H54 (cell line): ENCODE measurements at places on chromosomes 16 and 17.
A peak's percentile ranks its signal among the peaks of the same experiment; 100 is the strongest.

DNA sequence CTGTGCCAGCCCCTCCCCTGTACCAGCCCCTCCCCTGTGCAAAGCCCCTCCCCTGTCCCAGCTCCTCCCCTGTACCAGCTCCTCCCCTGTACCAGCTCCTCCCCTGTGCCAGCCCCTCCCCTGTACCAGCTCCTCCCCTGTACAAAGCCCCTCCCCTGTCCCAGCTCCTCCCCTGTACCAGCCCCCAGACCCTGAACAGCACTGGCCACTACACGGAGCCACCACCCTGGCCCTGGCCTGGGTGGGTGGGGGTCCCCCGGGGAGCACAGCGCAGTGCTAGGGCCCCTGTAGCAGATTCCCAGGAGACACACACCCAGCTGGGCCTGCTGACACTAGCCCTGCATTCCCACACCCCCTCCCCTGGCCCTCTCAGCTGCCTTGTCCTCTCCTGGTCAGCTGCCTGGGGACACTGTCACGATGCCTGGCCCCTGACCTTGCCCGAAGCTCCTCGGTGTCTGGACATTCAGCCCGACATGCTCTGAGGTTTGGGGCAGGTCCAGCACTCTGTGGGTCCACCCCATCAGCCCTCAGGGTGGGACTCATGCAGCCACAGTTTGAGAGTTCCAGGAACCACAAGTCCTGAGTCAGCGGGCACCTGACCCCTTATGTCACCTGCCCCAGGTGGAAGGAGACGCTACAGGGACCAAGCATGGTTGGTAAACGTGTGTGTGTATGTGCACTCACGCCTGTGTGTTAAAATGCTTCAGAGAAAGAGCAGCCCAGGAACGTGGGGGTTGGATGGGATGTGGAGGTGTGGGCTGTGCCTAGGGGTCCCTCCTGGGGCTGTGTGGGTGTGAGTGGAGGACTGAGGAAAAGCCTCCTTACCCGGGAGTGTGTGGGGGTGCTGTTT lies 114.2 kb downstream of the METRNL start:
- DNase-seq: no peak

DNA sequence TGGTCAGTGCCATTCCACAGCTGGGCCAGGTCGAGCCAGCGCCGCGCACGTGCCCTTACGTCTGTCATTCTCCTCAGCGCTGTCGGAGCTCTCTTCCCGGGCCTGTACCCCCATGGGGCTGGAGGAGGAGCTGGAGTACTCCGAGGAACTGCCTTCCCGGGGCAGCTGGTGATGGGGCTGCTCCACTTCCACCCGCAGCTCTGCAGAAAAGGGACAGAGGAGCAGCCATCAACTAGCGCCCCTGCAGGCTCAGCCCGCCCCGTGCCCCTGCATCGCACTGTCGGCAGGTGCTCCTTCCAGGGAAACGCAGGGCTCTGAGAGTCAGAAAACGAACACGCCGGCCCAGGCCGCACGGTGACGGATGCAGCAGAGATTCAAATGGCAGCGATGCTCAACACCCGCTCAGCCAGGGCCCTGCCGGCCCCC lies 20.9 kb downstream of the MAP1LC3B start:
- DNase-seq: no peak

DNA sequence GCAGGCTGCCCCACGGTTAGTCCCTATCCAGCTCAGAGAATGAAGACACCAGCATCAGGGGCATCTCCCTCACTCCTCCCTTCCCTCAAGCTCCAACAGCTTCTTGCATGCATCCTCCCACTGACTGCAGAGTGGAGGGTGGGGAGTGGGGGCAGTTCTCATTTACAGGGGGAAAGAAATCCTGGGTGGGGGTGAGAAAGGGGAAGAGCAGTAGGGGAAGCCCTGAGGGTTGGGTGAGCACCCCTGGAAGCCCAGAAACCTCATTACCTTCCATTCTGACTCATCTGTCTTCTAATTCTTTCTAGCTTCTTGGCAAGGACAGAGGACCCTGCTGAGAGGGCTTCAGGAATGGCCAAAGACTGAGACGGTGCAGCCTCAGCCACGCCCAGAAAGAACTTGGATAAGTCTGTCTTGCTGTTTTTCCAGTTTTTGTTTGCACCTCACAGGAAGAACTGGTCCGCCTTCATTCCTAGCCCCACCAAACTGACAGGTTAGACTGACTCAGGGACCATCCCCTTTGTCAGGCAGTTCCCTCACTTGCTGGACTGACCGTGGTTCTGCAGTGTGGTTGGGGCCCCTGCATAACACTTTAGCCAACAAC lies 52.5 kb upstream of the WSB1 start:
- DNase-seq: peak; percentile 30

DNA sequence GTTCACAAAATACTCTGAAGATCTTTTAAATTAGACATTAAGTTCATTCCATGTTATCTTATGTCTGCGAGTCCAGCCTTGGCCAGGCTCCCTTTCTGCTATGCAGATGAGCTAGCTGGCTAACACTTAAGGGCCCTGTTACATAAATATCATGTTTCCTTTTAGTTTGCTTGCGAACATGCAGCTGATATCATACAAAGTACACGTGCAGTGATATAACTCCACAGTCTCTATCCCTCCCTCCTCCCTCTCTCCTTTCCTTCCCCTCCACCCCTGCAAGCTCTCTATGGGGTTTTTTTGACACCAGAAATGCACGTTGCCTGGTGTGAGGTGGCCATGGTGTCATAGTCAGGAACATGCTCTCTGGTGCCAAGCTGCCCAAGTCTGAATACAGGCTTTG lies 46.1 kb downstream of the ARHGAP17 start:
- no peak for DNase-seq

- no peak for DNase-seq
These were observed 2.0 kb upstream of the TMEM238L start for GRCh38 chr17:10805911-10806310.

DNA sequence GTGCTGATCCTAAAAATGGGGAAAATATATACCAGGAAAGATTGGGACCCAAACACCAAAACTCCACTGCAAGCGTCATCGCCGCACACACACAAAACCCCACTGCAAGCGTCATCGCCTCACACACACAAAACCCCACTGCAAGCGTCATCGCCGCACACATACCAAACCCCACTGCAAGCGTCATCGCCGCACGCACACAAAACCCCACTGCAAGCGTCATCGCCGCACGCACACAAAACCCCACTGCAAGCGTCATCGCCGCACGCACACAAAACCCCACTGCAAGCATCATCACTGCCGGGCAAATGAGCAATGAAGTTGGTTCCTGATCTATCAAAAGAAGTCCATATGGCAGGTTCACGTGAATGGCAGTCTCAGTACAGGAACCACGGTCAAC lies 144.4 kb downstream of the SLC39A11 start:
- DNase-seq: no peak

- DNase-seq: no peak
These were observed 16.2 kb upstream of the BAHCC1 start for GRCh38 chr17:81378941-81379511.

DNA sequence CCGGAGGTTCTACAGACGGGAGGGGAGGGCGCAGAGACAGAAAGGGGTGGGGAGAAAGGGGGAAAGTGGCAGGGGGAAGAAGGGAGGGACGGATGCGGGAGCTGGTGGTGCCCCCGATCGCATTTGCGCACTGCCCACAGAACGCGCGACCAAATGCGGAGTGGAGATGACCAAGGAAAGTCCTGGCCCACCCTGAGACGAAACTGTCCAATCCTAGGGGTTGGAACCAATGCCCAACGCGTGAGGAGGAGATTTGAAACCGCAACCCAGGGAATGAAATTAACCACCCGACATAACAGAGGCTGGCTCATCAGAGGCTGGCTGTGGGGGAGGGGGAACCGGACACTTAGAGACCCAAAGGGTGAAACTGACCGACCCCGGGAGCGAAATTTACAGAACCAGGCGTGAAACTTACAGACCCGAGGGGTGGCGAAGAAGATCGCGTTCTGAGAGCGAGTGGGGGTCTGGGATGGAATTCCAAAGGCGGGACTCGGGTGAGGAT lies 1.4 kb downstream of the HES7 start:
- DNase-seq: no peak

GRCh38 chr17:10681866-10682446 lies 15.4 kb downstream of the SCO1 start:
- no peak for DNase-seq

- DNase-seq: no peak
These were observed 1.9 kb upstream of the GAA start for GRCh38 chr17:80099291-80100034.

GRCh38 chr17:81959362-81960129 lies 1.4 kb downstream of the NOTUM start:
- peak; percentile 66 for DNase-seq

DNA sequence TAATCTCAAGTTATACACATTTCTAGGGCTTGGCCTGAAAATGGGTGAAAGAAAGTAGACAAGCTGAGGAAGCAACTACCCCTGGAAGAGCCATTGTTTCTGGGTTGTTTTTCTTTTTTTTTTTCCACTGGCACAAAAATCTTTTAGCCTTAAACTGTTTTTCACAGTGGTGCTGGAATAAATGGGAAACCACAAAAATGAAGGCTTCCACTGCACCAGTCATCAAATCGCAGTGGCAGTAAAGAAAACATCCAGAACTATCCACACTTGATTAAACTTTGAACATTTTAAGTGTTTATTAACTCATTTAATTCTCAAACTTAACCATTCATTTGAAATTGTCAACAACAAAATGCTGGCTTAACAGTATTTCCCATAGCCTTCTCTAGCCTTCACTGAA lies 14.3 kb downstream of the CMTM4 start:
- no peak for DNase-seq

- DNase-seq: no peak
These were observed 22.4 kb downstream of the KDM8 start for GRCh38 chr16:27225536-27226360.

GRCh38 chr16:65178151-65178550 lies 56.3 kb upstream of the CDH11 start:
- DNase-seq: no peak

DNA sequence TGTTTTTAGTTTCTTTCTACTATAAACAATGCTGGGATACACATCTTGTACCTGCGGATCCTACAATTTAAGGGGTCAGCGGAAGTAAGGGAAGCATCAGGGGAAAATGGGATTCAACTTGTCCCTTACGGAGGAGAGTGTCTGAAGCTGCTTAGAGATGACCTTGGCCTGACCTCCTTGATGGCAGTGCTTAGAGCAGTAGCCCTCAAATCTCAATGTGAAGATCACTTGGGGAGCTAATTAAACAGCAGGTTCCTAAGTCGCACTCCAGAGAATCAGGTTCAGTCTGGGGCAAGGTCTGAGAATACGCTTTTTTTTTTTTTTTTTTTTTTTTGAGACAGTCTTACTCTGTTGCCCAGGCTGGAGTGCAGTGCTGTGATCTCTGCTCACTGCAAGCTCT lies 9.6 kb upstream of the METTL16 start:
- no peak for DNase-seq

DNA sequence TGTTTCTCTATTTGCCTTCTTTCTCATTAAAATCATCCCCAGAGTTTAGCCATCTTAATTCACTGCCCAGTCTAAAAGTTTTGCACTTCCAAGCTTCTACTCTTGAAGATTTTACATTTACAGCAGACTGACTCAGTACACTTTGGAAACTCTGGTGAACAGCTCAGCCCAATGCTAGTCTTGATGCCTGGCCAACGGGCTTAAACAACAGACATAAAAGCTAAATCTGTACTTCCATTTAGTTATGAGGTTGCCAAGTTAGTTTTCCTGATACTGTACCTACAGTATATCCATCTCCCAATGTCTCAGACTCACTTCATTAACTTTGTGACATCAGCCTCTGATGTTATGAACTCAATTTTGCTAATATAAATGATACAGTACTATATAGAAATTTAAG lies 891.8 kb upstream of the SOX9 start:
- DNase-seq: no peak

- peak; percentile 85 for DNase-seq
These were observed at the start of gene TANC2 for GRCh38 chr17:62965686-62966425. TSS of gene TANC2 (plus strand) at chr17:62966235. CDS start at chr17:63009560, 43,325 bp downstream.

GRCh38 chr17:75049057-75049456 lies 2.0 kb downstream of the KCTD2 start:
- no peak for DNase-seq

DNA sequence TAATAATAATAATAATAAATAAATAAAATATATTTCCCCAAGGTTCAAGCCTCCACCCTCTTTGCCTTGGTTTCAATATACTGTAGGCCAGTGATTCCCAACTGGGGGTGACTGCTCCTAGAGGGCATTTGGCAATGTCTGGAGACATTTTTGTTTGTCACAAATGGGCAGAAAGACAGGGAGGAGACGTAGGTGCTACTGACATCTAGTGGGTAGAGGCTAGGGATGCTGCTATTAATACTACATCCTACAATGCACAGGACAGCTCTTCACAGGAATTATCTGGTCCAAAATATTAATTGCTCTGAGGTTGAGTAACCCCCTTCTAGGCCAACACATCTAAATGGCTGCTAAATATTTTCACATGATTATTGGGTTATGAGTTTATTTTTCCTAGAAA lies 12.8 kb upstream of the PRR14 start:
- DNase-seq: no peak

DNA sequence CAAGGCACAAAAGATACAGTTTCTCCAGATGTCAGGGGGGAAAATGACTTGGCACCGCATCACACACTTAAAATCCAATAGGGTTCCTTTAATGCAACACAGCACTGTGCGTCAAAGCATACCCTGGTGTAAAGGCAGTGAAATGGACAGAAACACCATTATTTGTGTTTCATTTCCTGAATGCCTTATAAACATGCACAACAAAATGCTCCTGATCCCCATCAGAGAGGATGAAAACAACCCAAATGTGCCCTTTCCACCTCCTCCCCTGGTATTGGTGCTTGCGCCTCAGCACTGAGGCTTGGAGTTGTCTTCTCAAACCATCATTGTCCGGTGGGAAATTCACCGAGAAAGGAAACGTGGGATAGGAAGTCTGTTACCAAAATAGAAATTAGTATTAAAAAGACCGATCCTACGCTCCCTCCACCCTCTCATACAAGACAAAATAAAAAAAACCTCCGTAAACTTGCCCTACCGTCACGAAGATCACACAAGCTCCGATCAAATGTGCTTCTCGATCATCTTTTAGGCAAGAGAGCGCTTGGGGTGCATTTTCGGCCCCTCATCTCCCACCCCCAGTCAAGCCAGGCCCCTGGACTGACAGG lies 722 bp downstream of the CDC27 start:
- DNase-seq: peak; percentile 29

- DNase-seq: no peak
These were observed 45.2 kb downstream of the RND2 start for GRCh38 chr17:43070257-43070656.
